ENCODE measurements at places on chromosomes 7 and 10.

DNA sequence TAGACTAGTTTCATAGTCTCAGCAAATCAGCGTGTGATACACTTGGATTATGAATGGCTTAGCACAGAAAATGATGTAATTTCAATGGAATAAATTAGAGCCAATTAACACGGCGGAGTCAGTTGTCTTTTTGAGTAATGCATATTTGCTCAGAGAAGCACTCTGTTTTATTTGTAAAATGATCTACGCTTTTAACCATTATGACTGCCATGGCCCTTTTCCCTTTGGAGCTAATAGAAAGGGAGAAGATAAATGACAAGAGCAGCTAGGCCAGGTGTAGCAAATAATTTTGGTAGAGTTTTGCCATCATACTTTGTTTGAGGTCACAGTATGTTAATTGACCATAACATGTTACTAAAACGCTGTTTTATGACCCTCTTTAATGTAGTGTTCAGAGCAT lies 86.8 kb downstream of the GPR158 start:
- no peak for DNase-seq

DNA sequence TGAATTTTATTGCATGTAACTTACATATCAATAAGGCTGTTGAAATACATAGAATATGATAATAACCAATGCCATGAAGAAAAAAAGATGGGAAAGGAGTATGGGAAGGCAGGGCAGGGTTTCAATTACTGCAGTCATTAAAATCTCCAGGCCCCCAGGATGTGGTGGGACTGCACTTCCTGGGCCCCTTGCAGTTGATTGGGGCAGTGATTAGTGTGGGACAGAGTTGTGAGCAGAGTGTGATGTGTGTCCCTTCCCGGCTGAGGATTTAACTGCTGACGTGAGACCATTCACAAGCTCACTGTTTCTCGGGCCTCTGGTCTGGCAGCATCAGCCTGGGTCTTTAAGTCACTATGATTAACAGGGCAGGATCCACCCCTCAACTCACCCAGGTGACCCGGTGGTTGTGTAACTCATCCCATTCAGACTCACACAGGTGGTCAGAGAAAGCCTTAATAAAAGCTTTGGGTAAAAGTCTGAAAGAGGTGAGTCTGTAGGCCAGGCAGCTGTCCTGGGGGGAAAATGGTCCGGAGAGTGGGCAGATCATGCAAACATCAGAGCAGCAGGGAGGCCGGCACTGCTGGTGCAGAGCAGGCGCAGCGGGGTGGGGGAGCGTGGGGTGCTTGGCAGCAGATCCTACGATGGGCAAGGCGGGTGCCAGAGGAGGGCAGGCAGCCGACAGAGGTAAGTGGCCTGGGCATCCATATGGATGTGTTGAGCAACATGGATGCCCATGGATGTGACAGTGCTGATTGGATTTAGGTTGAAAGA lies 36.3 kb upstream of the WDFY4 start:
- DNase-seq, result no peak

DNA sequence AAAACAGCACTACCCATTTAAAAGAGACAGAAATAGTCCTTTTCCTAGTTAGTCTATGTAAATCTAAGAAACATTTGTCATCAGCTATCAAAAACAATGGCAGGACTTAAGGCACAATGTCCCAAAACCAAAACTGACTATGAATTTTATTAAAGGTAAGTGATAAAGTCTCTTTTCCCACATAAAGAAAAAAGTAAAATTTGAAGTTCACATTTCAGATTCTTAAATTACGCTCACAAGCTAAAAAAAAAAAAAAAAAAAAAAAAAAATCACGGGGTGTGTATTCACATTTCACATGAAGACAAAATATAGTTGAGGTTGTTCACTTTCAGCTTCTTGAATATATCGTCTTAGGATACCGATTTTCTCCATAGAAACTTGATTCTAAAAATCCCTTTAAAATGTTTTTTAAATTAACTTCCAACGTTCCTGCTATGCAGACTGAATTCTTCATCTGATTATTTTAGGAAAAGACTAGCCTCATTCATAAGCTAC lies 1.6 kb downstream of the P4HA1 start:
- DNase-seq, result no peak

DNA sequence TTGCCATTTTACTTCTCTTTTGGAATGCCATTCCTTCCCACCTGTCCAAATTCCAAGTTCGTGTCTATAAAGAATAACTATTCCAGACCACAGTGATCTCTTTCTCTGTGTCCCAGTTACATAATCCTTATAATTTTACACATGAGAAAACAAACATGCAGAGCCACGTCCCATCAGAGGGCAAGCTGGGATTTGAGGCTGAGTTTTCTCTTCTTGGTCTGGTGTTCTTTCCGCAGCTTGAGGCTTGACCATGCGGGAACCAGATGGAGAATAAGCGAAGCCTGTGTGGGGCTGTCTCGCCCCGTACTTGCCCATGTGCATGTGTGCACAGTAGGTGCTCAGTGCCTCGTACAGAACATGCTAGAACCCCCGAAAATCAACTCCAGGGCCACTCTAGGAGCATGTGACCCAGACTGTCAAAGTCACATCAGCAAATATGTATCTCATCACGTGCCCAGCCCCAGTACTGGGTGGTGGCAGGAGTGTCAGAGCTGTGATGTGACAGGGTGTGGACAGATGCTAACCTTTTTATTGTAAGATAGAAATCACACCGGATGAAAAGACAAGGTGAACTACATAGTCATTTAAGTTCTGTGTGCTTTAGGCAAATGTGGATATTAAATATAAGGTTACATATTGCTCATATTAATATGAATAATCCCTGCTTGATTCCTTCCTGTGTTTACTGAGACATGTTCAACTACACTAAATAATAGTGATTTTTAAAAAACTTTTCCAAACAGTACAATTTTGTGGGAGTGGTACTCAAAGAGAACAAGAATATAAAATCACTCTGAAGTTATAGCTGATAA lies 3.2 kb downstream of the INSIG1 start:
- no peak for DNase-seq

GRCh38 chr7:11343818-11344413 lies 370.2 kb downstream of the PHF14 start:
- no peak for DNase-seq

- DNase-seq, result no peak
Measured at GRCh38 chr7:20412032-20412431, 81.3 kb downstream of the ITGB8 start.

- no peak for DNase-seq
Measured at GRCh38 chr7:131555552-131556052, 826 bp downstream of the PODXL start.

- no peak for DNase-seq
Measured at GRCh38 chr7:99665312-99666012, 14.3 kb downstream of the CYP3A5 start.

- DNase-seq, result no peak
Measured at GRCh38 chr10:129219364-129219763, 247.7 kb upstream of the MGMT start.

- DNase-seq, result no peak
Measured at GRCh38 chr10:46227571-46227935, 59.2 kb upstream of the ANTXRL start.

GRCh38 chr7:87806150-87806549 lies 70.0 kb downstream of the SLC25A40 start:
- DNase-seq, result no peak

DNA sequence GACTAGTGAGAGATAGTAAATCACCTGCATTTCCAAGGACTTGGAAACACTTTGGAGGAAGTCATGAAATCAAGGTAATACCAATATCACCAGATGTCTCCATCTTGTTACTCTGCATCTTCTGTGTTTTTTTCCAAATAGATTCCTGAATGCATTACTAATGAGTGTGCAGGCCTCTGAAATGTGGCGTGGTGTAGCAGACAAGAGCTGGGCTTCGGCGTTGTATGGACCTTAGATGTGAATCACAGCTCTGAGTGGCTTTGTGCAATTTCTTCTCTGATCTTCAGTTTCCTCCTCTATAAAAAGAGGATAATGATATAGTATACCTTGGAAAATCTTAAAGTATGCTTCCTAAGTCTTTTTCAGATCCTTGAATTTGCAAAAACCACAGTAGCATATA lies 9.6 kb upstream of the MYPN start:
- no peak for DNase-seq

- DNase-seq, result no peak
Measured at GRCh38 chr7:132311733-132312132, 264.5 kb downstream of the PLXNA4 start.

DNA sequence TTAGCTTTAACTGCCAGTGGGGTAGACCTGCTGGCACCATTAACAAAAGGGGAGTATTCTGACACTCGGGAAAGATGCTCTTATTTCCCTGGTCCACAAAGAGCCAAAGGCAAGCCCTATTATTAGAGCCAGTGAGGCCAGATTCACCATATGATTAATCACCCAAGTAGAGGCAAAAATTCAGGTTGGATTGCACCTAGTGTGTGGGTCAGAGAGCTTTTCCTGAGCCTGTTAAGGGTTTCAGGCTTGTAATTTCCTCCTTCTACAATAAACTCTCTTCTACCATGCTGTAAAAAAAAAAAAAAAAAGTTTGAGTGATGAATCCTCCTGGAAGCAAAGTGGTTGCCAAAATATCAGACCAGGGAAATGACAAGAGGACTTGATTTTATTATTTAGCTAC lies 163.5 kb downstream of the MBL2 start:
- DNase-seq, result no peak

GRCh38 chr7:134444961-134445315 lies 14.0 kb downstream of the AKR1B1 start:
- DNase-seq, result no peak

DNA sequence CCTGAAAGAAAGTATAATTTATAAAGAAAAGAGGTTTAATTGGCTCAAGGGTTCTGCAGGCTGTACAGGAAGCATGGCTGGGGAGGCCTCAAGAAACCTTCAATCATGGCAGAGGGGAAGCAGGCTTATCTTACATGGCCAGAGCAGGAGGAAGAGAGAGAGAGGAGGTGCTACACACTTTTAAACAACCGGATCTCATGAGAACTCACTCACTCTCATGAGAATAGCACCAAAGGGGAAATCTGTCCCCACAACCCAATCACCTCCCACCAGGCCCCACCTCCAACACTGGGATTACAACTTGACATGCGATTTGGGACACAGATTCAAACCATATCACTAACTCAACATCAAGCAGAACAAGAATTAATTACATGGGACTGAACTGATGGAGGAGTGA lies 6.9 kb upstream of the ZNF485 start:
- no peak for DNase-seq

- no peak for DNase-seq
Measured at GRCh38 chr7:151693140-151693539, 173.4 kb upstream of the RHEB start.

DNA sequence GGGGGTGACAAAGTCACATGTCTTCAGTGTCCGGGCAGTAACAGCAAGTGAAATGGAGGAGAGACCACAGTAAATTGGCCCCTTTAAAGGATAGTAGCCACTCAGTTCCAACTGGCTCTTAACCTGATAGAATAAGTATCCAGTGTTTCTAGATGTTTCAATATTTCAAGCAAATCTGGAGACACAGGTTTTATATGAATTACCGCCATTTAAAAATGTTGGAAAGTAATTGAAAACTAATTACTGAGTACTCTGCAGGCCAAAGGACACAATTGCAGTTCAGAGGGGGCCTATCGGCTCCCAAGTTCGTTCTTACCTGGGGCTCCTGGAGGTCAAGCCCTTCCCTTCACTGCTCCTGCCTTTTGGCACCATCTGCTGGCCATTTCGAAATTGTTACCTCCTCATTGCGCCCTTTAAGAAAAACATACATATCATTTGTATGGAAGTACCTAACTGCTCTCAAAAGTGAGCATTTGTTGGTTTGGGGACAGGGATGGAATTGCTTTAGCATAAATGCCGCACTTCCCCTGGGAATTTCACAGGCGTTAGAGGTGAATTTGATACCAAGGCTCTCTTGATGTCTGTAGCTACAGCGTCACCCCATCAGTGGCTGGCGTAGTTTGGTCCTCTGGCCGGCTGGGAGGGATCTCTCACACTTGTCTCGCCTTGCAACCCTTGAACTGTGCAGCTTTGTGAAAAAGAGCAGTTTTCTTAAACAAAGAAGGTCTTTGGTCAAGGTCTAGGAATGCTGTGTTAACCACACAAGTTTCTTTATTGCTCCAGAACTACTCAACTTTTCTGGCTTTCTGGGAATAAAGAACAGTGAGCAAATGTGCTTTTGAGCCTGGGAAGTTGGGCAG lies 220.0 kb downstream of the ARHGAP21 start:
- no peak for DNase-seq

GRCh38 chr7:155660758-155661093 lies 16.3 kb downstream of the RBM33 start:
- DNase-seq, result no peak

- DNase-seq, result no peak
Measured at GRCh38 chr7:155458111-155458877, at the start of gene EN2. Gene EN2, plus strand, starts transcription at chr7:155458129. Its CDS starts 249 bp downstream, at chr7:155458378.

DNA sequence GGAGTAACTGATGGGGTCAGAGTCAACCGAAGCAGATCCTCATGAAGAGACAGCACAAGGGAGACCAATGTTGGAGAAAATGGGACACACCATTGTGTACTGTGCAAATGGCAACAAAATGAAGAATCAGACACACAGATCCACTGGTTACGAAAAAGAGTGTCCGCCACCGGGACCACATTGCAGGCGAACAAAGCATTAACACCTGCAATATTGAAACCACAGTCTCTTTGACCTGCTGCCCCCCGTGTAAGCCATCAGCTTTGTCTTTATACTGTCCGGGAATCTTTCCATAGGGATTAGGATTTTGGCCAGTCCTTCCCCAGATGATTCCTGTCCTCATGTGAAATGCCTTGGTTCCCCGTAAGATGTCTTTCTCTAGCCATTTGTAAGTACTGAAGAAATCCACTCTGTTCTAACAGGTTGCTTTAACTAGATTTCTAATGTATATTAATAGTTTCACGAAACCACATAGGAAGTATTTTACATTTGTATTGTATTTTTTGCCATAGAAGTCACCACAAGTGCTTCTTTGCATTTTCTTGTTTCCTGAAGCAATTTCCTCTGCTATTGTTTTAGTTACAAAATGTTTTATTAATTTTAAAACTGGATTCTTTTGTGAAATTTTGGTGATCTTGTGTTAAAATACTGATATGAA lies 140.8 kb upstream of the NFE2L3 start:
- no peak for DNase-seq

Measured in sciatic nerve (tissue), 2 donors.